ENCODE measurements at places on chromosomes 2 and 18. TPM values are rescaled to one million over a fixed set of nuclear protein-coding genes. Genes with fewer than 3 reads are reported as not detected.

- no peak overlapping the region for H3K4me3 ChIP-seq
- H3K36me3 ChIP-seq, result no peaks in the 10 kb centered on the region
- DNase-seq, result no peak
- peaks cover 22% of the 10 kb centered on the region for H3K27me3 ChIP-seq
Measured at GRCh38 chr18:28183418-28184078, 6.6 kb upstream of the CDH2 start.

DNA sequence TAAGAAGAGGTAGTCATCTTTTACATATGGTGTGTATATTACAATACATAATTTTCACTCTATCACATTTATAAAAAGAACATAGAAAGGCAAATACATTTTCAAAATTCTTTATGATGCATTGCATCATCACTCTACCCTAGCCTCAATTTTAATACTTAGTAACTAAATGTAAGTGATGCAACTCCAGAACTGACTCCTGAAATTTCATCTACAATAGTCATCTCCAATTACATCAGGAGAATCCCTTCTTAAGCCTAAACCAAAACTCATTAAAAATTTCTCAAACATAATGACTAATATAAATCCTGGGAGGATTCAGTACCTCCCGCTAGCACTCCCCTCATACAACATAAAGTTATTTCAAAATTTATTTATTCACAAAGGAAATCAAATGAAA is 15.9 kb downstream of the TMX3 start:
- H3K27ac ChIP-seq, result no peak overlapping the region
- peaks cover 21% of the 10 kb centered on the region for H3K4me1 ChIP-seq
- no peak for DNase-seq
- no peaks in the 10 kb centered on the region for H3K27me3 ChIP-seq

DNA sequence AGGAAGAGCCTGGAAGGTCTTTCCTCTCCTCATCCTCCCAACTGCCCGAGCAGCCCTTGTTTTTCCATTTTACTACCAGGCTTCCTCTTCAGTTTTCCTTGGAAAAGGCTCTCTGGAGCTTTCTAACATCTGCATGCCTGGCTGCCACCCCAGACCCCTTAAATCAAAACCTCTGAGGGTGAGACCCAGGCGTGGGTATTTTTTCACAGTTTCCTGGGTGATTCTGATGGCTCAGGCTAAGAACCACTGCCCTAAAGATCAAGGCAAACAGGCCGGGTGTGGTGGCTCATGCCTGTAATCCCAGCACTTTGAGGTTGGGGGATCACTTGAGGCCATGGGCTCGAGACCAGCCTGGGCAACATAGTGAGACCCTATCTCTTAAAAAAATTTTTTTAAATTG is 35.4 kb downstream of the EMILIN2 start:
- H3K4me3 ChIP-seq, result no peak overlapping the region
- H3K27me3 ChIP-seq, result no peaks in the 10 kb centered on the region
- peaks cover 6% of the 10 kb centered on the region for H3K36me3 ChIP-seq
- no peak for DNase-seq

DNA sequence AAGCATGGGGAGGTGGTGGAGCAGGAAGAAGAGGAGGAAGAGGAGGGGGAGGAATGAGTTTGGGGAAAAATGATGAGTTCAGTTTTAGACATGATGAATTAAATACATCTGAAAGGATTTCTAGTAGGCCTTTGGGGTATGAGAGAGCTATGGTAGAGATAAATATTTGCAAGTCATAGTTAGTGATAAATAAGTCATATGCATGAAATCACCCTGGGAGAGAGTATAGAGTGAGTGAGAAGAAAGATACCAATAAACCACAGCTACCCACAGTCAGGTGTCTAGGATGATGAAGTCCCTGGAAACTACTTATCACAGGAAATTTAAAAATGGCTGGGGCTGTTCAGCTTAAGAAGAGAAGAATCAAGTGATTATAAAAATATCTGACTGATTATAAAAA is 240.5 kb downstream of the RDH14 start:
- DNase-seq, result no peak
- H3K4me3 ChIP-seq, result no peak overlapping the region
- H3K4me1 ChIP-seq, result no peaks in the 10 kb centered on the region
- H3K27me3 ChIP-seq, result no peaks in the 10 kb centered on the region
- no peak overlapping the region for H3K27ac ChIP-seq
- H3K36me3 ChIP-seq, result no peaks in the 10 kb centered on the region

DNA sequence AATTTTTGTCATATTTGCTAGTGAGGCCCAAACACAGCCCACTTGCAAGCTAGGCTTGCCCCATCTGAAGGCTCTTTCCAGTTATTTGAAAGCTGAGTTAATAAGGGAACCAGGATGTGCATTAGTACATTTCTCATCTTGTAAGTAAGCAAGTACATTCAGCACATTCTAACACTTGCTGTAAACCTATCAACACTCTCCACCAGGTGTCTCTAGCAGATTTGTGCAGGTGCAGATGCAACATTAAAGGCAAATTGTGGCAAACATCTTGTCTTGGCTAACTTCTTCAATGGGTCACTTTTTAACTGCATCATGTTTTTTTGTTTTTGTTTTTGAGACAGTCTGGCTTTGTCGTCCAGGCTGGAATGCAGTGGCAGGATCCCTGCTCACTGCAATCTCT is 25.3 kb upstream of the MFSD6 start:
- H3K36me3 ChIP-seq, result no peaks in the 10 kb centered on the region
- no peaks in the 10 kb centered on the region for H3K4me1 ChIP-seq
- peaks cover 2% of the 10 kb centered on the region for H3K27me3 ChIP-seq
- no peak overlapping the region for H3K4me3 ChIP-seq
- no peak overlapping the region for H3K27ac ChIP-seq

DNA sequence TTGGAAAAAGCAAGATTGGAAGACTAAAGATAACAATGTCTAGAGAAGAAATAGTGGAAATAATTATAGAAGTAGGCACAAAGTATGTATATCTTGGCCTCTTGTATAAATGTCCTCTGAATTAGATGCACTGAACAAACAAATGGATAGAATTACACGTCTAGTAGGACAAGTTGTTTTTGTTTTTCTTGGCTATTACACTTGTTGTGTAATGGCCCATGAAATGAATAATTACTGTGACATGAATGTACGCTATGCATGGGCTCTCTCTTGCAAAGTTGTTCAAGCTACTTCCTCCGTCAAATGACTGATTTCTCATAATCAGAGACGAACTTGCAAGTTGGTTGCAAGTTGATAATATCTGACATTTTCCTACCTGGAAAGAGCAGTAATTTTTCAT is 126.2 kb downstream of the PDE1A start:
- no peak overlapping the region for H3K27ac ChIP-seq
- H3K4me3 ChIP-seq, result no peak overlapping the region
- no peak for DNase-seq
- H3K4me1 ChIP-seq, result no peaks in the 10 kb centered on the region
- H3K36me3 ChIP-seq, result no peaks in the 10 kb centered on the region

- no peak overlapping the region for H3K27ac ChIP-seq
- peaks cover 21% of the 10 kb centered on the region for H3K36me3 ChIP-seq
- H3K4me3 ChIP-seq, result no peak overlapping the region
- H3K4me1 ChIP-seq, result no peaks in the 10 kb centered on the region
- H3K27me3 ChIP-seq, result no peaks in the 10 kb centered on the region
- no peak for DNase-seq
Measured at GRCh38 chr2:216441308-216442010, 29.2 kb downstream of the SMARCAL1 start.

GRCh38 chr2:172083628-172084394 is 1.5 kb upstream of the DLX1 start:
- peaks cover 74% of the 10 kb centered on the region for H3K27me3 ChIP-seq
- no peaks in the 10 kb centered on the region for H3K36me3 ChIP-seq
- DNase-seq, result no peak
- peaks cover 56% of the 10 kb centered on the region for H3K4me1 ChIP-seq

DNA sequence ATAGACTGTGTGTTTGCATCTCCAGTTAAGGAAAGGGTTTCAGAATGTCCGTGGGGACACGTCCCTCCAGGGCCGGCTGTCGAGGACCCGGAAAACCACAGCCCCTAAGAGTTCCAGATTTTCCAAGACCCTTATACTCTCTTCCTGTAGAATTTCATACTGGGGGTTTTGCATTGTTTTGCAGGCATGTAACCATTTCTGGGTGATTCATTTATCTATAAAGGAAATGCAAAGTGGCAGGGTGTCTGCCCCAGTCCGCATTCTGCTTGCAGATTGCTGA is 8.5 kb downstream of the SP9 start:
- H3K27me3 ChIP-seq, result peaks cover 35% of the 10 kb centered on the region
- DNase-seq, result no peak
- no peak overlapping the region for H3K27ac ChIP-seq
- peak overlapping the region; percentile 20 for H3K4me3 ChIP-seq
- H3K4me1 ChIP-seq, result peaks cover 30% of the 10 kb centered on the region

- H3K4me1 ChIP-seq, result no peaks in the 10 kb centered on the region
- DNase-seq, result no peak
- H3K27me3 ChIP-seq, result no peaks in the 10 kb centered on the region
Measured at GRCh38 chr2:50957896-50958295, 74.0 kb downstream of the NRXN1 start.

GRCh38 chr2:203361922-203362321 is 33.7 kb downstream of the ABI2 start:
- no peaks in the 10 kb centered on the region for H3K36me3 ChIP-seq
- H3K4me3 ChIP-seq, result no peak overlapping the region
- H3K4me1 ChIP-seq, result peaks cover 13% of the 10 kb centered on the region
- no peaks in the 10 kb centered on the region for H3K27me3 ChIP-seq

DNA sequence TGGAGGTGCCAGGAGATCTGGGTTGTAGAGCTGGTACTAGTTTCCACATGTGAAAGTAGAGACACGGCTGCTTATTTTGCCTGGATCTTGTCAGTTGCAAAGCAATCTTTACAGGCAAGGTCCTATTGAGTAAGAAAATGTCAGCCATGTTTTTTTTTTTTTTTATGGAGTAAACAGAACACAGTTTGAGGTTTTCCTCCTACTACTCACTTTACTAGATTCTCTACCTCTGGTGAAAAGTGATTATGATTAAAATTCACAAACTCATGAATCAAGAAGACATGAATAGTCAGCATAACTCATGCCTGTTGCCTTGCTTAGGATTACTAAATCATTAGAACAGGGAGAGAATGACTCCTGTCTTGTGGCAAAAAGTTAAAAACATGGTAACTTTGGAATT is 70.1 kb upstream of the PNPT1 start:
- no peak overlapping the region for H3K4me3 ChIP-seq
- no peak overlapping the region for H3K27ac ChIP-seq
- H3K4me1 ChIP-seq, result no peaks in the 10 kb centered on the region
- H3K27me3 ChIP-seq, result peaks cover 13% of the 10 kb centered on the region

GRCh38 chr2:196876364-196876763 is 50.1 kb downstream of the PGAP1 start:
- H3K27me3 ChIP-seq, result no peaks in the 10 kb centered on the region
- H3K4me1 ChIP-seq, result no peaks in the 10 kb centered on the region
- H3K4me3 ChIP-seq, result no peak overlapping the region

- H3K4me3 ChIP-seq, result no peak overlapping the region
- no peak overlapping the region for H3K27ac ChIP-seq
- H3K27me3 ChIP-seq, result peaks cover 12% of the 10 kb centered on the region
Measured at GRCh38 chr2:72141032-72141645, 6.5 kb downstream of the CYP26B1 start.

DNA sequence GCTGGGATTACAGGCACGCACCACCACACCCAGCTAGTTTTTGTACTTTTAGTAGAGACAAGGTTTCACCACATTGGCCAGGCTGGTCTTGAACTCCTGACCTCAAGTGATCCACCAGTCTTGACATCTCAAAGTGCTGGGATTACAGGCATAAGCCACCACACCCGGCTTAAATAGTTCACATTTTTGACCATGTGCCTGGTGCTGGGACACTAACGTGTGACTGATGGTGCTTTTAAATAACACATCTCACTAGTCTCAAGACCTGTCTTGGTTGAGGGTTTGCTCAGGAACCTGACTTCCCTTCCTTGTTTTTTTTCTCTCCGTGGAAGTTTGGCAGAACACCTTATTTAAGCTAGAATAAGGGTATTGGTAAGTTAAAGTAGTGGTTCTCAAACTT is 8.5 kb downstream of the FMNL2 start:
- no peak for DNase-seq
- no peak overlapping the region for H3K27ac ChIP-seq
- H3K4me3 ChIP-seq, result no peak overlapping the region
- H3K4me1 ChIP-seq, result no peaks in the 10 kb centered on the region
- no peaks in the 10 kb centered on the region for H3K36me3 ChIP-seq
- H3K27me3 ChIP-seq, result peaks cover 21% of the 10 kb centered on the region

- DNase-seq, result no peak
- no peaks in the 10 kb centered on the region for H3K36me3 ChIP-seq
- H3K27ac ChIP-seq, result no peak overlapping the region
- no peaks in the 10 kb centered on the region for H3K27me3 ChIP-seq
- no peak overlapping the region for H3K4me3 ChIP-seq
- H3K4me1 ChIP-seq, result no peaks in the 10 kb centered on the region
Measured at GRCh38 chr2:213476641-213477040, 192.4 kb downstream of the SPAG16 start.

- H3K4me1 ChIP-seq, result peaks cover 5% of the 10 kb centered on the region
- peak overlapping the region; percentile 34 for H3K4me3 ChIP-seq
Measured at GRCh38 chr2:113324684-113325160, 46.0 kb upstream of the PAX8 start.

- peaks cover 38% of the 10 kb centered on the region for H3K27me3 ChIP-seq
- H3K27ac ChIP-seq, result no peak overlapping the region
- DNase-seq, result no peak
Measured at GRCh38 chr18:49878567-49879270, 65.4 kb upstream of the ACAA2 start.

DNA sequence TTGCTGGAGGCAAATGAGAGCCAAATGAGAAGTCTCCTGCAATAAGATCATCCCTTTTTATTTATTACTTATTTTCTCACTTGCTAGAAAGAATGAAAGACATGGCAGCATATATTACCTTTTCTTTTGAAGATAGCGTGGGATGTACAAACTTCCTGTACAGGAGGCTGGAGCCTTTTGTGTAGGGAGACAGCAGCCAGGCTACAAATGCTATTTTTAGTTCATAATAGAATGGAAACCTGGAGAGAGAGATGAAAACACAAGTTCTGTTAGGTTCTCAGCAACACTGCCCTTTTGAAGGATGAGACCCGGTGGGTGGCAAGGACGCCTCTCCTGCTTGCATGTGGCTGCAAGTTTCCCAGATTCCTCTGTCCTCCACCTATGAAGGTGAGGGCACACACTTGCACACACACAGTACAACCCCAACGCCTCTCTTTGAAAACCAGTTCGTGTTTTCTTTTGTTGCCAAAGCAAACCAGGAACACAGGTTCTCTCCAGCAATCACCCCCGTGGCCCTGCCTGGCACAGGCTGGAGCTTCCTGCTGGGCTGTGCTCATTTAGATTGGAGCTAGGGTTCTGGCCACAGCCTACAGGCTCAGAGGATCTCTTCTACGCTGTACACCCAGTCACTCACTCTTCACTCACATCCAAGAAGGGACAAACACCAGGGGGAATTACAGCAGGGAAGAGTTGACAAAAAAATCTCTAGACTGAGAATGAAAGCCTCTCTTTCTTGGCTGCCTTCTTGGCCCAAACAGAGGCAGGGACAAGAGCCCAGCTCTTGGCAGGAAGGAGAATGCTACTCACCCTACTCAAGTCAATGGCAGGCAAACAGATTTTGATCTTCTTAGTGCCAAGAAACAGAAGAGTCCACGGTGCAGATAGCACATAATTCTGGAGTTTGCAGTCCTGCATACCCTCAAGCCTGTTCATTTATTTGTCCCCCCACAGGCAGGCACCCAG is 55.6 kb downstream of the MRPL35 start:
- no peak for DNase-seq
- no peak overlapping the region for H3K27ac ChIP-seq
- H3K36me3 ChIP-seq, result no peaks in the 10 kb centered on the region
- H3K27me3 ChIP-seq, result peaks cover 11% of the 10 kb centered on the region
- H3K4me3 ChIP-seq, result no peak overlapping the region
- H3K4me1 ChIP-seq, result no peaks in the 10 kb centered on the region

UXS1 gene
- total RNA-seq, result 104 TPM

ABCB6 gene
- total RNA-seq, result 16.7 TPM

KCNIP3 gene
- total RNA-seq, result not detected

DAPL1 gene
- not detected for total RNA-seq

GKN2 gene
- total RNA-seq, result not detected

ZSWIM2 gene
- total RNA-seq, result not detected

GRHL1 gene
- total RNA-seq, result 1.1 TPM

SCG2 gene
- total RNA-seq, result 0.21 TPM

EFHD1 gene
- not detected for total RNA-seq

All from natural killer cell treated with Interleukin-12 subunit alpha and Interleukin-12 subunit beta and Interleukin-15 and Interleukin-18, amount 100 ng/mL, for 72 hours (primary cell).